ENCODE measurements at places on chromosomes 6 and 20. TPM values are rescaled to one million over a fixed set of nuclear protein-coding genes. Genes with fewer than 3 reads are reported as not detected.

DNA sequence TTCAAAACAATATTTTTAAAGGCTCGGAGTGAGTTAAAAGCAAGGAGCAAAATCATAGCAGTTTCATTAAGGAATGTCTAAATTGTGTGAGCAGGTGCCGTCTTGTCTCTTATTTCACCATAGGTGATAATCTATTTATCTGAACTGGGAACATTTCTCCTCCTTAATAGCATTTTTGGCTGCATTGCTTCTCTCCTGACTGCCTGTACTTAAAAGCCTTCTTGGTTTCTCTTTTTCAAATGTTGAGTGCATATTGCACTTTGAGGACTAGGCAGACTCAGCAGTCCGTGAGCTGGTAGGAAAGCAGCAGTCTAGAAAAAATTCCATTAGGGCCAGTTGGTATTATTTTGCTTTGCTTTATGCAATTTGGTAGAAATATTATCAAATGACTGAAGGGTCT lies 645.9 kb downstream of the GRIK2 start:
- H3K36me3 ChIP-seq: no peaks in the 10 kb centered on the region
- no peak overlapping the region for H3K27ac ChIP-seq
- peak; percentile 3 for DNase-seq

The ROS1 gene
- not detected for total RNA-seq

GRCh38 chr6:170179616-170180324 lies 111.1 kb downstream of the DLL1 start:
- H3K4me1 ChIP-seq: peaks cover 17% of the 10 kb centered on the region
- H3K27ac ChIP-seq: peak overlapping the region; percentile 87
- H3K27me3 ChIP-seq: no peaks in the 10 kb centered on the region
- no peak overlapping the region for H3K4me3 ChIP-seq

The UNC5CL gene
- 58.3 TPM for total RNA-seq

DNA sequence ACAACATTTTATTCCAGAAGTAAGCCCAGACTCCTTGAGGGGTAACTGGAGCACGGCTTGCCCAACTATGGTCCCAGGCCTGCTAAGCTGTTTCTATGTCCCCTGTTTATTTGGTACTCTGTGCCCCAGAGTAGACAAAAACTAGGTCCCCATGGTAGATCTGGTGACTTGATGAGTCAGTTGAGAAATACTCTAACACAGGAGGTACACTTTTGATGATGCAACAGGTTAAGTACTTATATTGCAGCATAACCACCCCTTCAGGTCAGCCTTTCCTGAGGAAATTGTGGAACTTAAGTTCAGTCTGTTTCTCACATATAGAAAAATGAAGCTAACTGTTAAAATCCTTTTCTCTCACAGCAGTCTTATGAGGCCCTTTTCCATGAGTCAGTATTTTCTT lies 19.6 kb downstream of the TTPAL start:
- peaks cover 99% of the 10 kb centered on the region for H3K36me3 ChIP-seq
- DNase-seq: no peak
- peak overlapping the region; percentile 69 for H3K27ac ChIP-seq
- no peak overlapping the region for H3K4me3 ChIP-seq
- H3K27me3 ChIP-seq: no peaks in the 10 kb centered on the region
- H3K4me1 ChIP-seq: peaks cover 29% of the 10 kb centered on the region

DNA sequence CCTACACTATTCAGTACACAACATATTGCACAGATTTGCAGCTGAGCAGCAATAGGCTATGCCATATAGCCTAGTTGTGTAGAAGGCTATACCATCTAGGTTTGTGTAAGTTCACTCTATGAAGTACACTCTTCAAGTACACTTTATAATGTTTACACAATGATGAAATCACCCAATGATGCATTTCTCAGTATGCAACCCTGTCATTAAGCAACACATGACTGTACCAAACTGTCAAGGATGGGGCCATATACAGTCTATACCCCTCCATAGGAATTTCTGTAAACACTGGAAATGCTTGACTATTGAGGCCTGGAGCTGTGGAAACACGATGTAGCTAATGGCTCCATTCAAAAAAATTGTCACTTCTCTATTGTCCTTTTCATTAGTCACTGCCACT lies 535.4 kb downstream of the EPM2A start:
- no peaks in the 10 kb centered on the region for H3K36me3 ChIP-seq
- no peak overlapping the region for H3K4me3 ChIP-seq
- H3K27ac ChIP-seq: no peak overlapping the region
- no peaks in the 10 kb centered on the region for H3K27me3 ChIP-seq

DNA sequence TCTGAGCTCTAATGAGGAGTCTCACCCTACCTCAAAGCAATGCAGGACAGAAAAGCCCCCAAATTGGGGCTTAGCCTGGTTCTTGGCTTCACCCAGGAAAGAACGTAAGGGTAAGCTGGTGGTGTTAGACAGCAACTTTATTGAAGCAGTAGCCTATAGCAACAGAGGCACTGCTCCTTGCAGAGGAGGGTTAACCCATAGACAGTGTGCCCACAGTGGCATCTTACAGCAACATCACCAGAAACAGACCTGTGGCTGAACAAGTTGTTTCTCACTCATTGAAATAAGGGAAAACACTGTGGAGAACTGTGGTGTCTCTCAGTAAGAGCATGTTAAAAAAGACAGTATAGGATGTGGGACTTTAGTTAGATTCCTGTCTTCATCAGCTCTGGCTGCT lies 80.4 kb upstream of the SPTLC3 start:
- peaks cover 5% of the 10 kb centered on the region for H3K4me1 ChIP-seq
- DNase-seq: no peak
- no peak overlapping the region for H3K4me3 ChIP-seq
- H3K36me3 ChIP-seq: no peaks in the 10 kb centered on the region

The HS3ST5 gene
- total RNA-seq: 2.2 TPM

DNA sequence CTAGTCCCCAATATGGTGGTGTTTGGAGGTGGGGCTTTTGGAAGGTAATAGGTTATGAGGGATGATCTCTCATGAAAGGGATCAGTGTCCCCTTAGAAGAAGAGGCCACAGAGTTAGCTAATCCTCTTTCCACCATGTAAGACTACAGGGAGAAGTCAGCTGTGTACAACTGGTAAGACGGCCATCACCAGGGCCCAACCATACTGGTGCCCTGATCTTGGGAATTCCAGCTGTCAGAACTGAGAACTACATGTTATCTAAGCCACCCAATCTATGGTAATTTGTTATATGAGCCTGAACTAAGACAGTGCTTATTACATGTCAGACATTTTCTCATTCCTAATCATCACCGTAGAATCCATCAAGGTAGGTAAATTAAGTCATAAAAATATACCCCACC lies 77.7 kb upstream of the ZNF217 start:
- no peak for DNase-seq
- H3K27me3 ChIP-seq: no peaks in the 10 kb centered on the region
- H3K27ac ChIP-seq: no peak overlapping the region
- no peak overlapping the region for H3K4me3 ChIP-seq
- no peaks in the 10 kb centered on the region for H3K4me1 ChIP-seq

GRCh38 chr20:36925234-36925633 lies 26.3 kb downstream of the SAMHD1 start:
- no peak overlapping the region for H3K4me3 ChIP-seq
- H3K36me3 ChIP-seq: peaks cover 42% of the 10 kb centered on the region
- peaks cover 26% of the 10 kb centered on the region for H3K4me1 ChIP-seq
- no peaks in the 10 kb centered on the region for H3K27me3 ChIP-seq
- no peak for DNase-seq

DNA sequence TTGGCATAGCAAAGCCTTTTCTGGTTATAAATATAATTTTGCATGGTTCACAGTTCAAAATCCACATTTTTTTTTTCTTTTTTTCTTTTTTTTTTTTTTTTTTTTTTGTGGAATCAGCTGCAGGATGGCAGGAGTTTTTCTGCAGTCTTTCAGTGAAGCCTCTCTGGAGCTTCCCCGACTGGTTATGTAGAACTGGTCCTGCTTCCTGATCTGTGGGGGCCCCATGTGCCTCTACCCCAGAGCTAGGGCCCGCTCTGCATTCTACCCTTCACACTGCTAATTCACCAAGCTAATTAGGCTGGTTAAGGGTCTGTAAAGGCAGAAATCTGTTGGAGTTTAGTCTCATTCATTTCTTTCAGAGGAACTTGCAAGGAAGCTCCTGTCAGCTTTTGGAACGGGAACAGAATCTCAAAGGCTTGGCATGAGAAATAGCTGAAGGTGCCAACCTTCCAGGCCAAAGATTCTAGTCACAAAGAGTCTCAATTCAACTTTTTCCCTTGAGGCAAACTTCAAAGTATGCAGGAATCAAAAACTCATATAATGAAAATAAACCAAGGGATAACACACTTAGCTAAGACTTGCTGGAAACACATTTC lies 45.5 kb downstream of the HMGN3 start:
- H3K4me1 ChIP-seq: no peaks in the 10 kb centered on the region
- DNase-seq: no peak
- no peak overlapping the region for H3K27ac ChIP-seq
- no peaks in the 10 kb centered on the region for H3K27me3 ChIP-seq
- no peak overlapping the region for H3K4me3 ChIP-seq
- no peaks in the 10 kb centered on the region for H3K36me3 ChIP-seq

GRCh38 chr6:98601716-98602115 lies 232.7 kb upstream of the POU3F2 start:
- H3K27me3 ChIP-seq: no peaks in the 10 kb centered on the region
- H3K36me3 ChIP-seq: no peaks in the 10 kb centered on the region
- no peaks in the 10 kb centered on the region for H3K4me1 ChIP-seq
- no peak for DNase-seq

The PDE7B gene
- 73.2 TPM for total RNA-seq

- no peaks in the 10 kb centered on the region for H3K27me3 ChIP-seq
- DNase-seq: no peak
- no peak overlapping the region for H3K4me3 ChIP-seq
- H3K27ac ChIP-seq: no peak overlapping the region
- H3K4me1 ChIP-seq: no peaks in the 10 kb centered on the region
- H3K36me3 ChIP-seq: no peaks in the 10 kb centered on the region
These were observed 313.4 kb upstream of the PLCB4 start for GRCh38 chr20:8755340-8756118.

- DNase-seq: no peak
- H3K36me3 ChIP-seq: peaks cover 53% of the 10 kb centered on the region
- H3K27me3 ChIP-seq: no peaks in the 10 kb centered on the region
- H3K27ac ChIP-seq: no peak overlapping the region
These were observed 87.1 kb downstream of the INSM1 start for GRCh38 chr20:20454850-20455627.

- DNase-seq: no peak
- H3K4me3 ChIP-seq: no peak overlapping the region
- no peaks in the 10 kb centered on the region for H3K27me3 ChIP-seq
- H3K36me3 ChIP-seq: no peaks in the 10 kb centered on the region
- peaks cover 40% of the 10 kb centered on the region for H3K4me1 ChIP-seq
- H3K27ac ChIP-seq: peak overlapping the region; percentile 87
These were observed 95.8 kb downstream of the ARMC2 start for GRCh38 chr6:108944071-108944470.

GRCh38 chr20:48877304-48877703 lies 44.2 kb upstream of the ARFGEF2 start:
- no peak overlapping the region for H3K27ac ChIP-seq
- no peaks in the 10 kb centered on the region for H3K36me3 ChIP-seq
- DNase-seq: peak; percentile 44
- no peaks in the 10 kb centered on the region for H3K4me1 ChIP-seq

DNA sequence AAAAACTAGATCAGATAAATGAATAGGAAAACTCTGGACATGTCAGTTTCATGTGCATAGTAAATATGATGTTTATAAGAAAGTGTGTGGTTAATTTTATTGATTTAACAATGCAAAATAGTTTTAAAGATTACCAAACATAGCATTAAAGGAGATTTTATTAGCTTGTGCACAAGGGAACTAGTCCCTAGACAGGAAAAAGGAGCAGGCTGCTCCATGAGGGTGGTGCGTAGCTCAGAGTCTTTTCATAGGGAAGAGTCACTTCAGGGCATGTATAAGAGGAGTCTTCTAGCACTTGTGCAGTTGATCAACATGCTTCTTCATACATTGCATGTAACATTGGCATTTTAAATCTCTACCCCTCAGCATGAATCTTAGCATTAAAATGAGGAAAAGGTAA lies 835.8 kb downstream of the GRIK2 start:
- no peaks in the 10 kb centered on the region for H3K27me3 ChIP-seq
- H3K4me1 ChIP-seq: no peaks in the 10 kb centered on the region
- H3K27ac ChIP-seq: no peak overlapping the region
- no peak for DNase-seq
- H3K36me3 ChIP-seq: no peaks in the 10 kb centered on the region

The HLA-DOB gene
- 62.9 TPM for total RNA-seq

GRCh38 chr6:116248577-116248976 lies 5.3 kb downstream of the TSPYL4 start:
- peaks cover 59% of the 10 kb centered on the region for H3K4me1 ChIP-seq
- no peak for DNase-seq
- H3K27ac ChIP-seq: peak overlapping the region; percentile 6

The SCRT2 gene
- not detected for total RNA-seq

The PPIL6 gene
- total RNA-seq: not detected

The EGFL8 gene
- total RNA-seq: 0.87 TPM

DNA sequence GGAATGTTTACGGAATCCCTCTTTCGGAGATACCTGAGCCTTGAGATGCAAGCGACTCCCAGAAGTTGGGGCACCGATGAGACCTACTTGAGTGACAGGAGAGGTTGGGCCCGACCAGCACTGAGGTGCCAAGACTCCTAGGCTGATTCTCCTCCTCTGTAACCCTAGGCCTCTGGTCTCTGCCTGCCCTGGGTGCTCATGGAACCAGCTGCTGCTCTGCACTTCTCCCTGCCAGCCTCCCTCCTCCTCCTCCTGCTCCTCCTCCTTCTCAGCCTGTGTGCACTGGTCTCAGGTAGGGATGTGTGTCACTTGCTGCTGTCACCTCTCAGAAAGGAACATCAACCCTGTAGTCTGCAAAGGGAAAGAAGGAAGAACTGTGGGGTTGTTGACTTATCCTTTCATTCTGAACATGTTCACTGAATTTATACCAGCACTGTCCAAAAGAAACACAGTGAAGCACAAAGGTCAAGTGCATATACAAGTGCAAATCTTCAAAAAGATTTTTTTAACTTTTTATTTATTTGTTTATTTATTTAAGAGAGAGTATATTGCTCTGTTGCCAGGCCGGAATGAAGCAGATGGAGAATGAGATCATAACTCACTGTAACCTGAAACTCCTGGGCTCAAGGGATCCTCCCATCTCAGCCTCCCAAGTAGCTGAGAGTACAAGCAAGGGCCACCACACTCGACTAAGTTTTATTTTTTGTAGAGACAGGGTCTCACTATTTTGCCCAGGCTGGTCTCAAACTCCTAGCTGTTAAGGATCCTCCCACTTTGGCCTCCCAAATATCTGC lies 913 bp downstream of the BTN2A2 start:
- H3K27me3 ChIP-seq: no peaks in the 10 kb centered on the region
- peak overlapping the region; percentile 80 for H3K27ac ChIP-seq
- H3K4me1 ChIP-seq: peaks cover 8% of the 10 kb centered on the region
- H3K36me3 ChIP-seq: no peaks in the 10 kb centered on the region

The DPPA5 gene
- total RNA-seq: not detected

The SLC22A7 gene
- not detected for total RNA-seq

GRCh38 chr6:15465212-15465611 lies 197.6 kb downstream of the DTNBP1 start:
- H3K27ac ChIP-seq: no peak overlapping the region
- H3K27me3 ChIP-seq: no peaks in the 10 kb centered on the region
- peaks cover 18% of the 10 kb centered on the region for H3K36me3 ChIP-seq
- no peak overlapping the region for H3K4me3 ChIP-seq

The AHCY gene
- total RNA-seq: 126 TPM

DNA sequence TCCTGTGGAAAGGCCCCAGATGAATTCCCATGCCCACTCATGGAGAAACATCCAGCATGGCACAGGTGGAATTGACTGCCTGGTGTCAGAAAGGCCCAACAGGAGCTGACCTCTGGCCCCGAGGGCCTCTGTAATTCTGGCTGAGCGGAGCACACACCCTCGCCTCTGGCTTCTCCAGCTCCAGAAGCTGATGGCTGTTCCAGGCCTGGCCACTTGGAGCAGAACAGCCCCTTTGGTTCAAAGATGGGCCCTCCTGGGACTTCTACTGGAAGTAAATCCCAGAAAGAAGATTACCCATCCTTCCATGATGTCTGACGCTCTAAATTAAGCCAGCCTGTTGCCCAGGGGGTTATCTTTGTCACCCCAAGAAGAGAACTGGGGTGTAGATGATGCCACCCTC lies 275.1 kb upstream of the CDH4 start:
- no peaks in the 10 kb centered on the region for H3K4me1 ChIP-seq
- no peak overlapping the region for H3K27ac ChIP-seq
- no peak overlapping the region for H3K4me3 ChIP-seq

Measured in stomach (tissue), 19 donors.